Upper lobe of left lung (tissue), 6 donors: ENCODE measurements at places on chromosomes 6 and 20. TPM values are rescaled to one million over a fixed set of nuclear protein-coding genes. Genes with fewer than 3 reads are reported as not detected.
A peak's percentile ranks its signal among the peaks of the same experiment; 100 is the strongest.

DNA sequence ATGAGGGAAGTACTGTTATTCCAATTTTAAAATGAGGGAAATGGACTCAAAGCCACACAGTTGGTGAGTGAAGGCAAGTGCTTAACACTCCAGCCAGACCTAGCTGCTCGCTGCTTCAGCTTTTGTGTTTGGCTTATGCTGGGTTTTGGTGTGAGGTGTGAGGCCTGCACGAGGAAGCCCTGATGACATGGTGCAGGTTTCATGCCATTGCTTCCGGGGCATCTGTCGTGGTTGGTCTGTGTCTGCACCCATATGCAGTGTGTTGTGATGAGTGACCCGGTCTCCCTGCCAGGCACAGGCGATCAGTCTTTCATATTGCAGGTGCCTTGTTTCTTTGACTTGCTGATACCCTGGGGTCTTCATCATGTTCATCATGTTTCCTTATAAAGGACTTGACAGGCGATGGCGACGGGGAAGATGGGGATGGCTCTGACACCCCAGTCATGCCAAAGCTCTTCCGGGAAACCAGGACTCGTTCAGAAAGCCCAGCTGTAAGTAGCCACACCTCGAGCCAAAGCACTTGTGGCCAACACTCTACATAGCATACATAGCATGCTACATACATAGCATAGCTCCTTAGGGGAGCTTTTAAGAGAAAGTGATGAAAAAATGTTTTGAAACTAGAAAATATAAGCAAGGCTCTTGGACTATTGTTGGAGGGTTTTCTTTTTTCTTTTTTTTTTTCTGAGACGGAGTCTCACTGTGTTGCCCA is 22.3 kb downstream of the DNMT3B start:
- H3K27me3 ChIP-seq, result no peaks in the 10 kb centered on the region
- no peaks in the 10 kb centered on the region for H3K36me3 ChIP-seq
- no peak for DNase-seq
- no peak overlapping the region for H3K4me3 ChIP-seq

GRCh38 chr6:28330041-28330440 is 5.9 kb downstream of the ZSCAN31 start:
- peaks cover 25% of the 10 kb centered on the region for H3K36me3 ChIP-seq
- no peak overlapping the region for H3K4me3 ChIP-seq
- H3K27ac ChIP-seq, result no peak overlapping the region

- no peaks in the 10 kb centered on the region for H3K27me3 ChIP-seq
- H3K27ac ChIP-seq, result peak overlapping the region; percentile 22
- H3K4me3 ChIP-seq, result no peak overlapping the region
- H3K4me1 ChIP-seq, result peaks cover 25% of the 10 kb centered on the region
- no peak for DNase-seq
Observed at GRCh38 chr6:116384727-116385458, 14.1 kb downstream of the DSE start.

DNA sequence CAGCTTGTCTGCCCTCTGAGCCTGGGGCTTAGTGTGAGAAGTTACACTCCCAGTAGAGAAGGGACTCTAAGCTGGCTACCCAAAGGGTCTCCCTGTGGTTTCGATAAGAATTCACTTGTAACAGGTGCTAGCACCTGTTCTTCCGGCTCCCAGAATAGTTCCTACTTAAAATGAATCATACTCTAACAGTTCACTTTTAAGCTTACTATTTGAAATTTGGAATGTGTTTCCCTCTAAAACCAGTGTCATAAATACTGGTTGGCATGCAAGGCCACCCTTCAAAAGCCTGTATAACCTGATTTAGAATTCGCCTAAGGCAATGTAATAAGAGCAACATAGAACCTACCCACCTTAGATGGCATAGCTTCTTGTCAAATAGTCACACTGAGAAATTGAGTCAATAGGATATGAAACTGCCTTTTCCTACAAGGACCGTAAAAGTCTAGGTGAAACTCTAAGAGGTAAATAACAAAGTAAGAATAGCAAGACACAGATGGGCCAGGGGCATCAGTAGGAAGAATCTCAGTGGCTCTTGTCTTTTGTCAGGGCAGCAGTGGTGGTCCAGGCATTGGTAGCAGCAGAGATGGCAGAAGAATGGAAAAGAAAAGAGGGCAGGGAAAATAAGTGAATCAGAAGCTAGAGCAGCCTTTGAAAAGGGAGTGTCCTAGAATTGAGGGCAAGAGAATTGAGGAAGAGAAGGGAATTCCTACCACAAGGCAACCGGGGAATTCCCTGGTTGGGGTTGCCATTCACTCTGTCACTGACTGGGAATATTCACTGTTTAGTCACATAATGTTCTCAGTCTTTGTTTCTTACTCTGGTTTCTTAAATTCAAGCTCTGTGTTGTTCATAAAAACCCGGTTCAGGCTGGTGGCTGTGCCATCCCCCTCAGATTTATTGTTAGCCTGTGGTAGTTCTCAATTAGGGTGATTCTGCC is 91.5 kb downstream of the HIVEP2 start:
- H3K27ac ChIP-seq, result no peak overlapping the region
- H3K4me1 ChIP-seq, result peaks cover 16% of the 10 kb centered on the region
- DNase-seq, result no peak
- H3K36me3 ChIP-seq, result no peaks in the 10 kb centered on the region

DNA sequence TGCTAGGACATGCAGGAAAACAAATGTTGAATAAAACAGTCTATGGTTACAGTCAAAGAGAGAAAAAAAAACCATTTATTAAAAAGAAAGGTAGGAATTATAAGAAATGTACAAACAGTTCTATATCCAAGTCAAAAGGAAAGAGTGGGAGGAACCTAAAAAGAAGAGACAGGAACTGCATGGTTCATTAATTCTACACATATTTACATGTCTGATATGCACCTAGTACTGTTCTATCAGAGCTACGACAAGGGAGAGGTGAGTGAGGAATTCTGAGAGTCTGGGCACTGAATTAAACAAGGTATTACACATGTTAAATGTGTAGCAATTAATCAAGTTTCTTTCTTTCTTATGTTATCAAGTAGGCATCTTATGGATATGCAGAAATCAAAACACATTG is 41.9 kb downstream of the SYCP2 start:
- H3K4me1 ChIP-seq, result no peaks in the 10 kb centered on the region
- no peak for DNase-seq
- no peak overlapping the region for H3K4me3 ChIP-seq
- no peaks in the 10 kb centered on the region for H3K36me3 ChIP-seq

The HUS1B gene
- total RNA-seq, result 2.4 TPM

The MAP7 gene
- 25.2 TPM for total RNA-seq
